Right cardiac atrium (tissue), 5 donors: ENCODE measurements at places on chromosomes 4 and X.

- DNase-seq = no peak
These were observed 373 bp upstream of the SMIM43 start for GRCh38 chr4:121765368-121765705.

GRCh38 chr4:40317916-40318658 is 17.0 kb upstream of the CHRNA9 start:
- no peak for DNase-seq

DNA sequence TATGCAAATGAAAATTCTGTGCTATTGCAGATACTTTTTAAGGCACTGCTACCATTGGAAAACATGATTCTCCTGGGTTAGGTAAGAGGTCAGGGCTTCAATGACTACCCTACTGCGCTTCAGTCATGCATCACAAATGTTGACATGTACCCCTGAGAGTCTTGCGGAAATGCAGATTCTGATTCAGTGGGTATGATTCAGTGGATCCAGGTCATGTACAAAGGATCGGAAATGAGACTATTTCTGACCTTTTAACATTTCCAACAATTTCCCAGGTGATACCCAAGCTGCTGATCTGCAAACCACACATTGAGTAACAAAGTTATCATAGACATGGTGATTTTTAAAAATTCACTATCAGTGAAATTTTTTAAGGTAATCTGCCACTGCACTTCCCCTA is 62.6 kb downstream of the DDX53 start:
- no peak for DNase-seq

DNA sequence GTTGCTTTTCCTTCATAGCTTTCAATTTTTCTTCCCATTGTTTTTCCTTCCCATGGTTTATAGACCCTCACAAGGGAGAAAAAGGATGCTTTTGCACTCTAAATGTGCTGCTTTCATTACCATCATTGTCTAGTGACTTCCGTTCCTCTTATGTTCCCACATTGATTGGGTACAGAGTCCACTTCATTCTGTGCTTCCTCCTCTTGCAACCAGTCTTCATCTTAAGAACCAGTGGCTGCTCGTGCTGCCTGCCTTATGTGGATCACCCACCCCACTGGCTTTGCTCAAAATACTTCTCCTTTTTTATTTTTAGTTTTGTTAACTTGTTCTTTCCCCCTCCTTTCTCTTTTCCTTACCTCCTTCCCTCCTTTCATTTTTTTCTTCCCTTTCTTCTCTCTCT is 76.5 kb upstream of the BOD1L1 start:
- no peak for DNase-seq

GRCh38 chrX:103215425-103215991 is 600 bp downstream of the BEX4 start:
- peak; percentile 82 for DNase-seq

- peak; percentile 51 for DNase-seq
These were observed 9.7 kb upstream of the GEMIN8 start for GRCh38 chrX:14039344-14039743.

DNA sequence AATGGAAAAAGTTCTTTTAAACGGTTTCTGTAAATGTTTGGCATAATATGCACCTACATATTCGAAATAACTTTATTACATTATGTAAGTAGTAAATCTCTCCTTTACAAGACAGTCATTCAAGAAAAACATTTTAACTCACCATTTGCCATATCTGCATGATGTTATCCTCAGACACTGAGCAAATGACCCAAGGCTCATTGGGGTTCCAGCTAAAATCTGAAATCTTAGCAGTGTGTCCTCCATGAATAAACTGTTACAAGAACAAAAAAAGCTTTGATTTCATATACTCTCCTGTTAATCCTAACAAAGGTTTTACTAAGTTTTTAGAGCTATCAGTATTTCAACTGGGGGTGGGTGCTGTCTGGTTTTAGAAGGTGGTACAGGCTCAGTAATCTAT is 24.5 kb downstream of the RBBP7 start:
- no peak for DNase-seq
